ENCODE measurements at places on chromosomes 16 and 17.

- DNase-seq: no peak
Observed at GRCh38 chr16:75578212-75578611, 12.0 kb downstream of the GABARAPL2 start.

GRCh38 chr17:81173762-81174155 lies 7.7 kb upstream of the AATK start:
- DNase-seq: peak; percentile 17

DNA sequence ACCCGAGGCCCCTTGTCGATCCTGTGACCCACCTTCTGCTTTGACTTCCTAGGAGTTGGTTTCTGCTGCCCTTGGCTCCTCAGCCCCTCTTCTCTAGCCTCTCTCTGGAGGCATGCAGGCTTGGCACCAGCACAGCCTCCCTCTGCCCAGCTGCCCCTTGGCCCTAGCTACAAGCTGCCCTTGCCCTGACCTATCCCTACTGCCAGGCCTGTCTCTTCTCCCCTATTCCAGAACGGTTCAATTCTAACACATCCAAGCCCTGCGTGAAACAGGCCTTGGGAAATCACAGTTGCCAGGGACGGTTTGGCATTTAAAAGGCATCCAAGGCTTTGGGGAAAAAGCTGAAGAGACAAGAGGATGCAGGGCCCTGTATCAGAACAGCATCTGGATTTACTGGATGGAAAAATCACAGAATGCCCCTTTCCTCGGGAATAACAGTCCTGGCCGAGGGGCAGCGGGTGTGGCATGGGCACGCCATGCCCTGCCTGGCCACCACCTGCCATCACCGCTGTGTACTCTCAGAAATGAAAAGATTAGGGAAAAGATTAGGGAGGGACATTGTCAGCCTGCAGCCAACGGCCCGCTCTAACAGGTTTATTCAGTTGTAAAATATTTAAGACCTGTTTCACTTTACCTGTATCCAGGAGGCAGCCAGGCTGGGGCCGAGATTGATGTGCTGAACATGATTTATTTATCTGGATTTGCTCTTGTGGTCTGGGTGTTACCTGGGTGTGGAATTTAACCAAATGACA lies 15.8 kb downstream of the RAI1 start:
- DNase-seq: no peak

DNA sequence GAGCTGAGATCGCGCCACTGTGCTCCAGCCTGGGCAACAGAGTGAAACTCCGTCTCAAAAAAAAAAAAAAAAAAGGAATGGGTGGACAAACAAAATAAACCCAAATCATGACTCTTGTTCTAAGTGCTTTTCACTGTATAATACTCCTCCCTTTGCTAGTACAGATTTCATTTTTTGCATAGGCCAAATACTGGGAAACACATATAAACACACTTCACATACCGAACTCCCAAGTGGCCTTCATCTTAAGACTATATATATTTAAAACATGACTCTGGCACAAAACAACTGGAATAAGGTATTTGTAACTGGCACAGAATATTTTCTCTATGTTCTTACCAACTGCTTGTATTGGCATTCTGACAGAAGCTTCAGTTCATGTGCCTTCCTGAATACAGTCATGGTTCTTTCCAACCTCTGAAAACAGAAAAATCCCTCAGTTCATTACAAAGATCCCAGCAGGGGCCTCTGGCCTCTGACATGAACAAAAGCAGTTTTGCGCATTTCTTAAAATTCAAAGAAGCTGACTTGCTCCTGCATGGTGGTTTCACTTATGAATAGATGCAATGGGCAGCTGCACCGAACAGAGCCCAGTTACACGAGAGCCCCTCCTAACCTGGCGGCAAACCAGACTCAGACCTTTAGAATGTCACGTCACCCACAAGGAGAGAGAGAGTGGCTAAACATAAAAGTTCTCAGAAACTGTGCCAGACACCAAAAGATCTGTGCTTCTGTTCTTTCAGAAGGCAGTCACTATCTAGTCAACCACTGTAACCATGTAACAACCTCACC lies 19.1 kb upstream of the COPRS start:
- peak; percentile 70 for DNase-seq

- DNase-seq: no peak
Observed at GRCh38 chr17:28508211-28508724, 2.1 kb downstream of the FOXN1 start.

- DNase-seq: no peak
Observed at GRCh38 chr17:55303701-55304145, 39.0 kb downstream of the HLF start.

GRCh38 chr17:33370401-33370800 lies 77.3 kb upstream of the ASIC2 start:
- no peak for DNase-seq
